ENCODE measurements at places on chromosomes 16 and 17. TPM values are rescaled to one million over a fixed set of nuclear protein-coding genes. Genes with fewer than 3 reads are reported as not detected.

DNA sequence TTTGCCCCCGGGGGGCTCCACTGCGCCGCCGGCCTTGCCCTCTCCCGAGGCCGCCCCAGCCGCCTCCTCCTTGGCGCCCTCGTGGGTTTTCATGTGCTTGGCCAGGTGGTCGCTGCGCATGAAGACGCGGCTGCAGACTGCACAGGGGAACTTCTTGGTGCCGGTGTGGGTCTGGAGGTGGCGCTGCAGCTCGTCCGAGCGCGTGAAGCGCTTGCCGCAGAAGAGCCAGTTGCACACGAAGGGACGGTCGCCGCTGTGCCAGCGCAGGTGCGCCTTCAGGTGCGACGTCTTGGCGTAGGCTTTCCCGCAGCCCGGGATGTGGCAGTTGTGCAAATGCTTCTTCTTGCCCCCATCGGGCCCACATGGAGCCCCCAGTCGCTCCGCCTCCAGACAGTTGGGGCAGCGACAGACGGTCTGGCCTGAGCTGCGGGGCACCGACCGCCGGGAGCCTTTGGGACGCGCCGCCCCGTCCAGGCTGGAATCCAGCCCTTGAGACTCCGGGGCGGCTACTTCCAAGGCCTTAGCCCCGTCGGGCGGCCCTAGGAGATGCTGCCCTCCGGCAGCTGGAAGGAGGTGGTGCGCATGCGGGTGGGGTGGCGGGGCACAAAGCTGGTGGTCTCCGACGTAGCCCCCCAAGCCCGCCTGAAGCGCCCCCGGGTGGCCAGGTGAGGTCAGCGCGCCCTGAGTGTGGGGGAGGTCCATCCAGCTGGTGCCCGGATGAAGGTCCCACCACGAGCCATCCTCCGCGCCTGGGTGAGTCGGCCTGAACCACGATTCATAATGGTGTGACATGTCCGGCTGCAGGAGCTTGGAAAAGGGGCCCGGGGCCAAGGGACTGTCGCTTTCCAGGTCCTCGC lies 3.4 kb downstream of the SP6 start:
- no peak overlapping the region for H3K27ac ChIP-seq
- peaks cover 78% of the 10 kb centered on the region for H3K27me3 ChIP-seq
- H3K36me3 ChIP-seq = no peaks in the 10 kb centered on the region

DNA sequence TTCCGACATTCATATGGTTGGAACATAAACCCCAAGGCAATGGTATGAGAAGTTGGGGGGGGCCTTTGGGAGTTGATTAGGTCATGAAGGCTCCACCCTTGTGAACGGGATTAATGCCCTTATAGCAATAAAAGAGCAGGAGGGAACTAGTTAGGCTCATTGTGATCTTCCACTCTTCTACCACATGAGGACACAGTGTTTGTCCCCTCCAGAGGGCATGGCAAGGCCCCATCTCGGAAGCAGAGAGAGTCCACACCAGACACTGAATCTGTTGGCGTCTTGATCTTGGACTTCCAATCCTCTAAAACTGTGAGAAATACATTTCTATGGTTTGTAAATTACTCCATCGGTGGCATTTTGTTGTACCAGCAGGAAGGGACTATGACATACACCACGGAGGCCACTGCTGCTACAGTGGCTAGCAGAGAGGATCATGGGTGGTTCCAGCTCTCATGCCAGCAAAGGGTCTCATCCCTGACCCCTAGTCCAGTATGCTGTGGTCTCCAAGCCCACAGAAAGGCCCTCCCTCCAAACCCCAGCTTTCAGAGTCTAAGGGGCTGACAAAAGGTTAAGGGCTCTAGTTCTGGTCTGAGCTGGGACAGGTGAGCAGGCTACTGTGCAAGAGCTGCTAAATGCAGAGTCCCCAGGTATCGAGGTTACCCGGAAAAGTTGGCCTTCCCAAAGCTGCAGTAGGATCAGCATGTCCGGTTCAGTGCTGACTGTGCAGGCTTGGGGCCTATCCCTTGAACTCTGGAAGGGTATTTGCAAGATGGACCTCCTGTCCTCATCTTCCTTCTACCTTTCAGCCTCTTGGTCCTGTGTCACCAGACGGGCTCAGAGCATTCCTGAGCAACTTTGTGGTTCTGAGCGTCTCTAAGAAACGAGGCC lies 12.2 kb downstream of the CCR7 start:
- no peak overlapping the region for H3K4me3 ChIP-seq
- peaks cover 6% of the 10 kb centered on the region for H3K27me3 ChIP-seq
- H3K27ac ChIP-seq = no peak overlapping the region

GRCh38 chr17:4635823-4636375 lies 5.6 kb downstream of the ALOX15 start:
- no peaks in the 10 kb centered on the region for H3K36me3 ChIP-seq
- H3K27me3 ChIP-seq = peaks cover 65% of the 10 kb centered on the region
- DNase-seq = no peak
- no peak overlapping the region for H3K27ac ChIP-seq

GRCh38 chr17:38621538-38621937 lies 15.8 kb upstream of the SRCIN1 start:
- no peaks in the 10 kb centered on the region for H3K36me3 ChIP-seq
- H3K27ac ChIP-seq = no peak overlapping the region
- DNase-seq = no peak
- no peak overlapping the region for H3K4me3 ChIP-seq

DNA sequence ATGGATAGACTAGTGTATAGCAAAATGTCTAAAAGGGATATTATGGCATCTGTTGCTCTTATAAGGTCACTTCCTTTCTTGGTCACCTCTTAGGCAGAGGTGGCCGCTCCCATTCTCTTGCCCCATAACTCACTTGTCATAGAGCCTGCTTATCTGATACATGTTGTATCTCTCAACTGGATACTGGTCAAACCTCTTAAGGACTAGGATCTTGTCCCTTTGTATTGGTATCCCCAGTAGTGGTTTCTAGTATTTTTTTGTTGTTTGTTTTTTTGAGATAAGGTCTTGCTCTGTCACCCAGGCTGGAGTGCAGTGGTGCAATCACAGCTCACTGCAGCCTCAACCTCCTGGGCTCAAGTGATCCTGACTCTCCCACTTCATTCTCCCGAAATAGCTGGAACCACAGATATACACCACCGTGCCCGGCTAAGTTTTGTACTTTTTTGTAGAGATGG lies 27.0 kb downstream of the ZSWIM7 start:
- H3K27ac ChIP-seq = no peak overlapping the region
- no peak overlapping the region for H3K4me3 ChIP-seq
- DNase-seq = no peak
- no peaks in the 10 kb centered on the region for H3K27me3 ChIP-seq
- no peaks in the 10 kb centered on the region for H3K4me1 ChIP-seq
- H3K36me3 ChIP-seq = peaks cover 14% of the 10 kb centered on the region

Gene GRAPL
- not detected for total RNA-seq

Gene ALDH3A1
- total RNA-seq = 0.77 TPM

Gene TERF2IP
- 38.8 TPM for total RNA-seq

Gene PLEKHM1
- 63.1 TPM for total RNA-seq
